CD4-positive, alpha-beta T cell treated with Interleukin-17A for 4 hours (primary cell): ENCODE measurements at places on chromosomes 7 and 10.

DNA sequence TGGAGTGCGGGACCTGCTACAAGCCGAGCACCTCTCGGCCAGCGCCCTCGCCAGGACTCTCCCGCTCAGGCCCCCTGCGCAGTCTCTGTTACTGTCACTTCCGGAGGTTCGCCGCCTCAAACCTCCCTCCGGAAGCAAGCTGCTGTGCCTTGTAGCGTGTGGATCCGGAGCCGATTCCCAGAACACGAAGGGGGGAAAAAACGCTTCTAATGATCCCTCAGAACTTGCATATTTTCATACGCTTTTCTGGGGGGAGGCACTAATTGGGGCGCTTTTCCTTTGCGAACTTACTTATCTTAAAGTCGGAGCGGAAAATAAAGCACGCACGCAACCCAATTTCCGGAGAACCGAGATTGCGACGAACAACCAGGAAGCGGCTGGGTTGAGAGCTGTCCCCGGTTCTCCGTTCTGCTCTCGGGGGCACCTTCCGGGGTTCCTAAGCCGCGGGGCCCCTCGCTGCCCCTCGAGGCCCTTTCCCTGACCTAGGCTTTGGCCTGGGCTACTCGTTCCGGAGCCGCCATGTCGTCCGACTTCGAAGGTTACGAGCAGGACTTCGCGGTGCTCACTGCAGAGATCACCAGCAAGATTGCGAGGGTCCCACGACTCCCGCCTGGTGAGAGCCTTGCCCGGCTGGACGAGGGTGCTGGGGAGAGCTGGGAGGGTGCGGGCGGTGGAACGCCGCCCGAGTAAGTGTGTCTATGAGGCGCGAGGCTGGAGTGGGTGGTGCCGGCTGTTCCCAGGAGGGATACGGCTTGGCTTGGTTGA lies at the start of the genes VTI1A and ZDHHC6:
TSS of gene VTI1A (plus strand) at position 361 of the 765 bp plus-strand sequence. CDS start at position 520, 159 bp downstream.
TSS of gene ZDHHC6 (minus strand) at position 60 of the 765 bp plus-strand sequence. CDS start 1,478 bp downstream, outside the sequence.
- DNase-seq = peak; percentile 86

DNA sequence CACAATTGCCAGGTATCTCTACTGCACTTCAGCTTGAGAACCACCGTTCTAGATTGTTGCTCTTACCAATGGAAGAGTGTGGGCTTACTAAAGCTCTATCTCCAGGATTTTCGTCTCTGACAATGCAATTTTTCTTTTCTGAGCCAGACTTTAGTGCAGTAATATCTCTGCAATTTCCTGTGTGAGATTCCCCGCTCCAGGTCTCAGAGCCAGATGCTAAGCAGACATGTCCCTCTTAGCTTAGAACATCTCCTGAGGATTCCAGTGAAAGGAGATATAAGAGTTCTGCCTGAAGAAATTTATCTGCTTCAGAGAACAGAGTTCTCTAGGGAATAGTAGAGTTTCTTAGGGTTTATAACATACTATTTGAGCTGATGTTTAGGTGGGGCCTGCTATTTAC lies 82.0 kb downstream of the SND1 start:
- no peak for DNase-seq

DNA sequence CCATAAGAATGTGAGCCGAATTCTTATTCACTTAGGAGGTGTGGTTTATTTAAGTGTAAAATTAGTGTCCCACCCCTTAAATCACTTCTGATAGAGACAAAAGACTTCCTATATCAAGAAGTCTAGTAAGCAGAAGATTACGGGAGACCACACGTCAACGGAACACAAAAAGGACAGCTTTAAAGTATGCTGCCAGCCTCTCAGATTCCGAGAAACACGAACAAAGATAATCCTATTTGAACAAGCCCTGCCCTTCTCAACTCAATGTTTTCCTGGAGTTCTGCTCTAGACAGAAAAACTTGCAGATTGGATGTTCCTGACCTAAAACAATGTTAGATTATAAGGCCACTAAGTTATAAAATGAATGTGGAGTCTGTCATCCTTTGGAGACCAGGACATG lies 4.9 kb upstream of the MCU start:
- no peak for DNase-seq

DNA sequence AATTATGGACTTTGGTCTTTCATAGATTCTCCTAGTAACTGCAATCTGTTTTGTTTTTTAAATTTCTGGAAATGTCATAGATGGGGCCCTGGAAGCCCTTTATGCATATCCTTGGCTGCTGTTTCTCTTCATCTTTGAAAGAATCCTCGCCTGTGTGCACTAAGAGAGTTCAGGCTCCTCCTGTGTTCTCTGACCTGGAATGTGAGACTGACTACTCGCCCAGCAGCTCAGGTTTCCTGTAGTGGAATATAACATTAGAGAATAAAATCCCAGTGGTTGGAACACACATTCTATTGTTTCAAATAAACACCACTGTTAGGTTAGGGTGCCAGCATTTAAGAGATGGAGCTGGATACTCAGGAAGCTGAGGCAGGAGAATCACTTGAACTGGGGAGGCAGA lies 56.3 kb downstream of the WDFY4 start:
- DNase-seq = no peak
